Activated CD8-positive, alpha-beta memory T cell treated with anti-CD3 and anti-CD28 coated beads, Interleukin-2, amount 10 ng/mL, durations not matched to agents 7 days and 5 days (primary cell): ENCODE measurements at places on chromosomes 7 and 10. TPM values are rescaled to one million over a fixed set of nuclear protein-coding genes. Genes with fewer than 3 reads are reported as not detected.

GRCh38 chr10:29669149-29669548, 34.4 kb upstream of the SVIL start:
- no peak for DNase-seq

DNA sequence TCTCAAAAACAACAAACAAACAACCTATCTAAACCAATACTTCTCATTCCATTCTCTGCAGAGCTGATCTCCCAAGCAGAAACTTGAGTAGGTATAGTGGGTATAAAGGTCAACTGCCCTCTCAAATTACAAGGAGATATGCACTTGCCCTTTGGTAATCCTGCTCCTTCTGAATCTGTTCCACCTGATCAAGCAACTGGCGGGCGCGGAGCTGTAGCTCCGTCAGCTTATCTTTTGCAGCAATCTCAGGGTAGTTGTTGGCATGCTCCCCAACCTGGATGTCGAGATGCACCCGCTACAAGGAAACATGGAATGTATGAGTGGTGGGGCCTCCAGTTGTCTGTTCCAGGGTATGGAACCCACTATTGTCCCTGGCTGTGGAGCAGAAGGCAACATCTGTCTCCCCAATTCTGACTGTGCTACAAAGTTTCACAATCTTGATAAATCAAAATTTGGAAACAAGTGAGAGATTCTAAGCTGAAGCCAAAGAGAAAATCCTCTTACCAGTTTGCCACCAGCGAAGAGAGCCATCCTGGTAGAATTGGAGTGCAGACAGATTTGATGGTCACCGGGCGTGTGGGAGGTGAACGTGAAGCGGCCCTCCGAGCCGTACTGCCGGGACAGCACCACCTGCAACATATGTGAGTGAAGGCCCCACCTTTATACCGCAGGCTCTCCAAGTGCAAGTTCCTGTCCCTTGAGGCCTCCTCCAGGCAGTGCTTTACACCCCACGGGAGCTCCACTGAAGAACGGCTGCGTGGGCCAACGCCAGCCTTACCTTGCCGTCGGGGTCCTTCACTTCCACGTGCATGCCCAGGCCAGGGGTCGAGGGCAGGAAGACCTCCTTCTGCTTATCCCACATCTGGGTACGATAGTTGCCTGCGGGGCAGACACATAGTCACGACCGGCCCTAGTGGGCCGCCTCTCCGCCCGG, 819 bp downstream of the TMED4 start:
- peak; percentile 73 for DNase-seq

DNA sequence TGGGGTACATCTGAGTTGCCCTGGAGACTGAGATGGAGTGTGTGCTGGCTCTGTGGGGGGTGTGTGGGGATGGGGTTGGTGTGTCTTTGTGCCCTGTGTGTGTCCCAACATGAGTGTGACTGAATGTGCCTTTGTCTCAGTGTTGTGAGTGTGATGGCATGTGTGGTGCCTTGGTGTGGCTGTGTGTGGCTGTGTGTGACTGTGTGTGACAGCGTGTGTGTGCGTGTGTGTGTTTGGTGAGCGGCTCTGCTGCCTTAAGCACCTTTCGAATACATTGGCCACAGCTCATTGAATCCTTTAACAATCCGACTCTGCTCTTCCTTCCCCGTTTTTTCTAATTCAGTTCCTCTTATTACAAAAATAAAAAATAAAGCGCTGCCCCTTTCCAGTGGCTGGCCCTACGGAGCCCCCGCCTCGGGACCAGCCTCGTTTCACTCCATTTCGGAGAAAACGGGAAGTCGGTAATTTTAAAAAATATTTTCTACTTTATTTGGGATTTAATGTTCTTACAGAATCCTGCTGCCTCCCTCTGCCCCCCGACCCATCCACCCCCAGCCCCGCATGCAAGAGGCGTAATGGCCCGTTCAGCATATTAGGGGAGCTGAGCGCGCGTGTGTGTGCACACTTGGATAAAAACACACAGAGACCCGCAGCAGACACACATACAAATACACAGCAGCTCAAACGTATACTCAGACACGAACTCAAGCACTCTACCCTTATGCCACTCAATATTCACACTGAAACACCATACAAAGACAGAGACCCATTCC, 35.5 kb downstream of the HIF1AN start:
- no peak for DNase-seq

- no peak for DNase-seq
Measured at GRCh38 chr7:110839866-110840265, 251.1 kb upstream of the LRRN3 start.

DNA sequence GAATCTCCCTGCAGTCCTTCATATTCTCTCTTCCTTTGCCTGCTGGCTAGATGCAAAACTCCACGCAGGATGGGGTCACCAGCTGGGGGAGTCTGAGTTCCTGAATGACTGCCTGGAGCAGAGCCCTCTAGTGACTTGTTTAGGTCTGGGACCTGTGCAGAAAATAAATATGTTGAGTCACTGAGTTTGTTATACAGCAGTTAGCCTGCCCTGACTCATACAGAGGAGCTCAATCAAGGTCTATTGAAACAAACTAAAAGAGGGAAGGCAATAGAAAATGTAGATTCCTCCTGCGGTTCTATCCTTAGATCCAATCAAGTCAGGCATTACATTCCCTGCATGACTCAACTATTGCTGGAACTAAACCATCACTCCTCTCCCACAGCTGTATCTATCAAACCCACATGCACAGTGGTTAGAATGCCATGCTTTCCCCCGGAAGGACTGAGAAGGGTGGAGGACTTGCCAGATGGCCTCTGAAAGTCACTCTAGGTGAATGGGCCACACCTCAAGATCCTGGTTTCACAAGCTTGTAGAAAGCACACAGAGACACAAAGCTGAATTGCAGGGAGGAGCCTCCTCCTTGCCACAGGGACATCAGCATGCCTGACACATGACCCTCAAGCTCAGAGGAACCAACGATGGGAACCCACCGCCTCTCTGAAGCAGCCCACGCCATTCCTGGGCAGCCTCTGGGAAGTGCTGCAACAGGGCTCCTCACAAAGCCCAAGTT, 73.9 kb downstream of the SH3PXD2A start:
- DNase-seq, result peak; percentile 55

- no peak for DNase-seq
Measured at GRCh38 chr7:35714862-35715261, 19.9 kb upstream of the HERPUD2 start.

GRCh38 chr10:48684792-48685623, at the start of gene WDFY4:
Gene WDFY4 (plus strand): TSS chr10:48684873. CDS start chr10:48709733, 24,860 bp downstream.
- DNase-seq, result no peak

GRCh38 chr7:33774762-33775523, 130.4 kb upstream of the BMPER start:
- DNase-seq, result no peak

GRCh38 chr10:79425074-79425532, 20.3 kb downstream of the ZCCHC24 start:
- no peak for DNase-seq

DNA sequence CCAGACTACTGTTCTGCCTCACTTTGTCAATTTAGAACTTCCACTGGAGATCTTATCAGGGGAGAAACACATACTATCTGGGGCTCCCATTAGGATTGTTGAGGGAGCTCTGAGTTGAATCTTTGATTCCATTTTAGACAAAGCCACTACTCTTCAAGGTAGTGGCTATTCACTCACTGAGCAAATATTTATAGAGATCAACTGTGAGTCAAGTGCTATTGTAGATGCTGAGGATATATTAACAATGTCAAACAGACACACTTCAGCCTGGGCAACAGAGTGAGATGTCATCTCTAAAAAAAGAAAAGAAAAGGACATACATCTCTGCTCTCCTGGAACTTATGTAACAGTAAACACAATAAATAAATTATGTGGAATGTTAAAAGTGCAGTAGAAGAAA, 315.3 kb downstream of the PTEN start:
- DNase-seq, result no peak

- DNase-seq, result peak; percentile 82
Measured at GRCh38 chr7:157568770-157569584, 232.2 kb downstream of the DNAJB6 start.

DNA sequence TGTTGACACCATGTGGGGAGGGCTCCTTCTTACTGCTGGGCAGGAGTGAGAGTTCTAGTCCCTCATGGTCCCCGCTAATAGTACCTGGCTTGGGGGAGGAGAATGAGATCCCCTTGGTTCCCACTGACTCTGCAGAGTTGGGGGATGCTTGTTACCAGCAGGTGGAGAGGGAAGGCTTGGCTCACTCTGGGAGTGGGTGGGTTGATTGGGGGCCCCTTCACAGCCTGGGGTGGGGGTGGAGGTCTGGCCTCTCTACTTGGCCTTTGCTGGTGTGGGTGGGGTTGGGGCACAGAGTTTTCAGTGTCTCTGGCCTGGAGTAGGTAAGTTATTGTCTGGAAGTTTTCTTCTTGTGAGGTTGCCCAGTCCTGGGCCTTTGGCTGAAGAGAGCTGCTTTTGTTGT, 31.9 kb downstream of the ADCY1 start:
- peak; percentile 28 for DNase-seq

DNA sequence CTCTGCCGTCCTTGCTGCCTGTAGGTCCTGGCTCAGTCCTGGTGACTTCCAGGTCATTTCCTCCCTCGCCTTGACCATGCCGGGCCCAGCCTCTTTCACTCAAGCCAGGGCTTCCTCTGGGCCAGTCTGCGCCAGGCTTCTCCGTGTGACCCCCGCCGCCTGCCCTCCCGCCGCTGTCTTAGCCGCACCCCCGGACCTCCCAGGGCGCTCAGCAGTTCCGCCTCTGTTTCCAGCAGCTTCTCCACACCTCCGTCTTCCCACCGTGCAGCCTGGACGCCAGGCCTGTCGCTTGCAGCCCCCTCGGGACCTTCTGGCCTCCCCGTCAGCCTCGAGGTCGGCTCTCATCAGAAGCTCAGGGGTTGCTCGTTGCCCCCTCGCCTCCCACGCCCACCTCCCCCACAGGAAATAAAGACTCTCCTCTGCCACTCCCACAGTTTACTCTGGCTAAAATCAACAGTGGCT, 123.0 kb upstream of the FZD8 start:
- no peak for DNase-seq

GRCh38 chr10:8539056-8539455, 484.6 kb downstream of the GATA3 start:
- no peak for DNase-seq

DNA sequence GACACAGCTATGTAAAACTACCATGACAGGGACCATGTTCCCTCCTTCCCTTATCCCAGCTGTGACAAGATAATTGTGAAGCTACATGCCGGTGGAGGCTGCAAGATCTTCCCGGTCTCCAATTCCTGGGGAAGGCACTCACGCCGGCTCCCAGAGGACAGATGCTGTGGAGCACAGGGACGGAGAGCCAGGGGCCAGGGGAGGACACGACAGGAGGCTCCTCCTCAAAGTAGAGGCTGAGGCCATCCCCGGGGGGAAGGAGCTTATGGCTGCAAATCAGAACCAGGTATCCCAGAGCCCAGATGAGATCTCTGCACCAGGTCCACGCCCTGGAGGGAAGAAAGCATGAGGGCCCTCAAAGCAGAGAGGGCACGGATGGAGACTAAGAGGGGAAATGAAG, 286.2 kb downstream of the TCERG1L start:
- no peak for DNase-seq

DNA sequence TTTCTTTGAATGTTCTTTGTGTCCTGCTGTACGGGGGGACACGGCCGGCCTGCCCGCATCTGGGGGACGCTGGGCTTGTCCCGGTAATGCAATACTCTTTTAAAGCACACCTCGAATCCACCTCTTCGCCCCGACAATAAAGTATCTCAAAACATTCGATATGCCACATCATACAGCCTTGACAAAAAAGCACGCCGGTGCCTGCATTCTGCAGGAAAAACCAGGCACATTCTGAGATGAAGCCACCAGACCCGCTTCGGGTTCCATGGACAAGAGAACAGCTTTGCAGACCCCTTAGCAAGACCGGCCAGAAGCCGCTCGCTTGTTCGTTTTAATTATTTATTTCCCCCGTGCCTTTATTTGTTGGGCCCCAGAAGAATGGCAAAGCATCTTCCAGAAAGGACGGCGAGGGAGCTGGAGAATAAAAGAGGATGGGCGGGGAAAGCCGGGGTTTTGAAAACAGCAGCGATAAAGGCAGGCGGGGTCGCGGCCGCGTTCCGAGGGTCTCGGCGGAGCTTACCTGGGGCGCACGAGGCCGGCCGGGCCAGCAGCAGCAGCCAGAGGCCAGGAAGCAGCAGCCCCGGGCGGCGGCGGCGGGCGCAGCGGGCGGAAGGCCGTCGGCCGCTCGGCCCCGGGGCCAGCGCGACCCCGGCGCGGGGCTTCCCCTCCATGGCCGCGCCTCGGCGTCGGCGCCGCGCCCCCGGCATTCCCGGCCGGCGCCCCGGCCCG, 462 bp downstream of the KIAA1549 start:
- DNase-seq, result no peak

DNA sequence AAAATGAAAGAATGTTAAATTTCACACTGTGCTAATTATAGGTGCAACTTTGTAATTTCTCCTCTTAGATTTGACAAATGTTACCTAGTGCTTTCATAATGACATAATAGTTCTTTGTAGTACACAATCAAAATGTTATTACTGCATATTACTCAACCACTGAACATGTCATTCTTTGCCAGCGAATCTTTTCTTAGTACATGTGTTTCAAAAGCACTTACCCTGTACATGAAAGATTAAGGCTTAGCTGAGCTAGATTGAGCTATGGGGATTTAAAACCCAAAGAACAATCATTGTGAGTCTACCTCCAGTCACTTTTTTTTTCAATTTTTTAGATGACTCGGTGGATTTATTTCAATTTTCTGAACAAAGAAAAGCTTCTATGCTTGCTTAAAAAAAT, 123.5 kb upstream of the FERD3L start:
- no peak for DNase-seq

- DNase-seq, result no peak
Measured at GRCh38 chr7:54529568-54529967, 12.6 kb upstream of the VSTM2A start.

GFRA1 gene
- total RNA-seq, result not detected

PRSS2 gene
- not detected for total RNA-seq

TRPV5 gene
- total RNA-seq, result not detected
